ENCODE measurements at places on chromosomes 7 and 10.

DNA sequence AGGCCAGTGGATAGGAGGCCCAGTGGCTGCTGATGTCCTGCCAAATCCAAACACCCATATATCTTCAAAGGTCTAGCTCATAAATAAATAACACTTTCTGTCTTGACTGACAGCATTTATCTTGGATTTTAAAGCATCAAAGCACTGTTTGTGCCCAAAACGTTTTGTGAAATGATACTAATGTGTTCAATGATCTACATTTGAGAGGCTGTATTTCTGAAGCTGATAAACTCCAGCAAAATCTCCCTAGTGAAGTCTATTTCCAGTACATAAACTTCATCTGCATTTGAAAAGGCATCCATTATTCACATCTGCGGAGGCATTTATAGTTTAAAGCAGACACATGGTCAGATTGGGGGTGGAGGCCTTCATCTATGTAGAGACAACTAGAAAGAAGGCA, 276.3 kb downstream of the HPSE2 start:
- DNase-seq = no peak

DNA sequence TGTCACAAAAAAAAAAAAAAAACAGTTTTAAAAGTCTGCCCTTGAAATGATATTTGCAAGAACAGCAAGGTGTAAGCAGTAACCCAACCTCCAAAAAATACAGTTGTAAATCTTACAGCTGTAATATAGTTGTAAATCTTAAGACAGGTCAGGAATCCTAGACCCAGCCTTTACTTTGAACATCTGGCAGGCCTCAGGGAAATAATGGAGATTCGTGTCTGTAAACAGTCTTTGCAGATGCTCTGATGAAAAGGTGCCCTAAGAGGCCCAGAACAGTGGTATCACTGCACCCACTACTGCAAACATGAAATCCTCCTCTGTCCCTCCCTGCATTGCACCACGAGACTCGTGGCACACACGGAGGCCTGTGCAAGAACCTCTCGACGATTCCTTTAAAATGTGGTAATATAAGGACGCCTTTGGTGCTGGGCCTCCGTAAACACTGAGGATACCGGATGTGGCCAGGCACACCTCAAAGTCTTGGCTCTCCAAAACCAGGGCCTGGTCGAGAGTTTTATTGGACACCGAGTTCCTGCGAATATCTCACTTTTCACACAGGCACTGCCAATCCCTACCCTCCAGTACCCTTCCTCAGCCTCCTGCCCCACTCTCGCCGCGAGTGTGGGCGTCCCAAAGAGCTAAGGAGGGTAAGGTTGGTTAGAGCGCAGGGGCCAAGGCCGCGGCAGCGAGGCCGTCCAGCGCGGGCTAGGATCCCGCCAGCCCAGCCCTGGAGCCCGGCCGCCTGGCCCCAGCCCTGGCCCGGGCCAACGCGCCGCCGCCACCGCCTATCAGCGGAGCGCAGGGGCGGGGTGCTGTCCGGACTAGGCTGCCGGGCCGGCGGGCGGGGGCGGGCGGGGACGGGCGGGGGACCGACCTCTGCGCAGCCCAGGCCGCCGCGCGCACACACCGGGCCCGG, at the start of gene REEP3:
TSS of gene REEP3 (plus strand) at position 902 of the 916 bp plus-strand sequence. CDS start 145 bp downstream, outside the sequence.
- DNase-seq = peak; percentile 81

GRCh38 chr10:22103701-22104470, 100.4 kb upstream of the DNAJC1 start:
- no peak for DNase-seq

GRCh38 chr7:47814905-47815613, 133.2 kb downstream of the PKD1L1 start:
- no peak for DNase-seq

- no peak for DNase-seq
Observed at GRCh38 chr7:24764972-24765744, 7.9 kb upstream of the GSDME start.

DNA sequence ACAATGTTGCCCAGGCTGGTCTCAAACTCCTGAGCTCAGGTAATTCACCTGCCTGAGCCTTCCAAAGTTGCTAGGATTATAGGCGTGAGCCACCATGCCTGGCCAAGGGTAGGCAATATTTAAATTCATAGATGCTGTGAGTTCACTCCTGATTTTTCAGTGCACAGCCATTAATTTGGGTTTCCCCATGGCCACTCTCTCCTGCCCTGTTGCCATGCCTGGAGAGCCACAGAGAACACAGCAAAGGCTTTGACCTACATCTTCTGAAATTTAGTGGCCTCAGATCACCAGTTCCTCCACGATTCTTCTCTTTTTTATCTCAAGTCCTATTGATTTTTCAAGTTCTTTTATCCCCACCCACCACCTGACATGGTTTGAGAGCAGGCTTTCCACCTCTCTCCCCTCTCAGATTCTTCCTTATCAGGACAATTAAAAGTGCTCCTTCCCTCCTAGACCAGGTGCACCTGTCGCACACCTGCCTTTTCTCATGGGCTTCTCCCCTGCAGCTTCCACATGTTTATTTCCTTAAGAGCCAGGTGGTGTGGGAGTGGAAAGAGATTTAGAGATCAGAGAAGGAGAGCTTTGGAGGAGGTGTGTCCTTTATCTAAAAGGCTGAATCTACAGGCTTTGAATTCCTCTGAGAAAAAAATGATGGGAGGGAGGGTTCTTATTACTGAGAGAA, 123.8 kb downstream of the ADRA2A start:
- DNase-seq = no peak

DNA sequence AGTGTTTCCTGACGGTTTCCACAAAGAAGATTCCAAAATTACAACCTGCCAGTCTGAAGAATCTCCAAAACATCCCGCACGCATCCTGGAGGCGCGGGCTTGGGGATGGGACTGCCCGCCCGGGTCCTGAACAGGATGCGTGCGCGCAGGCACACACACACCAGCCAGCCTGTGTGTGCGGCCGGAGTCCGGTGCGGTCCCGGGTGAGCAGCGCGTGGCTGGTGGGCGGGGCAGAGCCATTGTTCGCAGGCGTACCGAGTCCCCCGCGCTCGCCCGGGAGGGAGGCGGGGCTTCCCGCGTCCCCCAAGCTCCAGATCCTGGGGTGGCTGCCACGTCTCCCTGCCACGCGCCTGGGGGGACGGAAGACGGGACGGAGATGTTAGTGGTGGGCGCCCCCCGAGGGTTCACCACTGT, 675 bp upstream of the SCD start:
- DNase-seq = peak; percentile 93
